GM13977 (cell line): ENCODE measurements at places on chromosomes 4 and X.

GRCh38 chr4:188603646-188604045, 464.4 kb downstream of the TRIML1 start:
- no peak for DNase-seq

- no peak for DNase-seq
Observed at GRCh38 chrX:9127986-9128385, 94.1 kb upstream of the FAM9B start.

- no peak for DNase-seq
Observed at GRCh38 chr4:76637712-76638361, 202.8 kb downstream of the SHROOM3 start.

GRCh38 chr4:109114501-109114900, 188.0 kb downstream of the COL25A1 start:
- DNase-seq = no peak

- no peak for DNase-seq
Observed at GRCh38 chr4:48913346-48913745, 6.8 kb upstream of the OCIAD2 start.

- no peak for DNase-seq
Observed at GRCh38 chrX:114774691-114775090, 190.8 kb downstream of the HTR2C start.

- DNase-seq = no peak
Observed at GRCh38 chr4:153113838-153114105, 90.5 kb upstream of the TRIM2 start.

DNA sequence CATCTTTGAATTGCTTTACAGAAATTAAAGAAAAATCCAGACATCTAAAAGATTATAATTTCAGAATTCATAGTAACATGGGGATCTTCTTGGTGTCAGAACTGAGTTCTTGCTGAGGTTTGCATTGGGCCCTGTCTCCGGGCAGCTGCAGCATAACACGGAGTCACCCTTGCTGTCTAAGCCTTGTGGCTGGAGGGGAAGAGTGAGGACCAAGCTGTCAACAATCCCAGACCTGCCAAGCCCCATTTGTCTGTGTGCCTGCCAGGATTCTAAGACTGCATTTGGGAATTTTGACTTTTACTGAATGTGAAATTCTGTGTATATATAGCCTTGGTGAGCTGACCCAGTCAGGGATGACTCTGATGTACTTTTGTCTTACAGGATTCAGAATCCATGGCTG, 25.2 kb upstream of the NAP1L5 start:
- DNase-seq = no peak

DNA sequence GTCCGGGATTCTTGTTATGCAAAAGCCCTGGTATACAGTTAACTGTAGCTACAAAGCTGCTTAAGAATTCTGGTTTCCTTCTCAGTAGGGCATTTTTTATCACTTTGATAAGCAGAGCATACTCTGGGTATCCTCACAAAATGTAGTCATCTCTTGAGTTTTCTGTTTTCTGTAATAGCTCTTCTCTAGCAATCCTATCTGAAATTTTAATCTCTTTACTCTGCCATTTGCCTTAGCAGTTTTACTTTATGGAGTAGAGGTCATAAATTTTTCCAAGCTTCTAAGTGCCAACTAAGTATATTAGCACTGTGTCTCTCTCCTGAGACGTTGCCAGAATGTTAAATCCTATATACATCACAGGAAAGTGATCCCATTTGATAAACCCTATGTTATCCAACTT, 28.0 kb upstream of the BANK1 start:
- no peak for DNase-seq

- DNase-seq = no peak
Observed at GRCh38 chrX:108199691-108200090, 108.1 kb downstream of the ATG4A start.

DNA sequence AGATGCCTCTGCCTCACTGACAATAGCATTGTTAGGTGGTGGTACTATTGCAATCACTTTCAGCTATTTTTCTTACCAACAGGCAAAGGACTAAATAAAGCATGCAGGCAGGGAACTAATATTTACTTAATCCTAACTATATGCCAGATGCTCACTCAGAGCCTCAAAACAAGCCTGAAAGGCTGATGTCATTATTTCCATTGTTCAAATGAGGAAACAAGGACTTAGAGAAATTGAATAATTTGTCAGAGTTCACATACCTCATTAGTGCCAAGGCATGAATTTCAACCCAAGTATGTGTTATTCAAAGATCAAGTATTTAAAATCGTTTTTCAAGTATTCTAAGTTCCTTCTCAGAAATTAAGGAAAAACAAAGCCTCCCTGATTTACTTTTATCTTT, 374.9 kb upstream of the TECRL start:
- no peak for DNase-seq

DNA sequence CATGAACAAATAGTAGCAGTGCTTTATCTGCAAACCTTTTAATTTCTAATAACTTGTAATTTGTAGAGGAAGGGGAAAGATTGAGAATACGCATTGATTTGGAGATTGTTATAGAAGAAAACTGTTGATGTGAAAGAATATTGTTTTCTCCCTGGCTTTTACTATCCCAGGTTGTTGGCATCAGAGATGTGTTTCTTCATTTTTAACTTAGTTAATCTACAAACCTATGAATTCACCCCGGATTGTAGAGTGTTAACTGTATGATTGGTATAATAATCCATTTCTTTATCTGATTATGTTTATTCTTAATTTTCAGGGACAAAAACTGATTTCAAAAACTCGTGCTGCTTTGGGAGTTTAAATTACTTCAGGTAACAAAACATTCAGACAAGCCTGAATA, 18.9 kb downstream of the AFP start:
- no peak for DNase-seq

GRCh38 chr4:107278791-107279483, 242.8 kb upstream of the DKK2 start:
- DNase-seq = no peak
